ENCODE measurements at places on chromosomes 13 and 19. TPM values are rescaled to one million over a fixed set of nuclear protein-coding genes. Genes with fewer than 3 reads are reported as not detected.

RAP2A gene
- 32.4 TPM for total RNA-seq

RBM26 gene
- 27.1 TPM for total RNA-seq

CYTH2 gene
- total RNA-seq = 70.9 TPM

OR10H1 gene
- total RNA-seq = not detected

CERS1 gene
- total RNA-seq = 0.66 TPM

FCGBP gene
- under 0.01 TPM for total RNA-seq

SULT2A1 gene
- not detected for total RNA-seq

TEX30 gene
- total RNA-seq = 25.9 TPM

KASH5 gene
- not detected for total RNA-seq

ZNF878 gene
- 0.57 TPM for total RNA-seq

KLK2 gene
- total RNA-seq = not detected

ETV2 gene
- total RNA-seq = not detected

BEST2 gene
- not detected for total RNA-seq

DHDH gene
- not detected for total RNA-seq

ZNF324 gene
- 24.3 TPM for total RNA-seq

SLC25A30 gene
- 11.2 TPM for total RNA-seq

B3GNT8 gene
- total RNA-seq = 1.7 TPM

GPR18 gene
- total RNA-seq = not detected

TEX29 gene
- total RNA-seq = not detected

HPN gene
- not detected for total RNA-seq

ELANE gene
- not detected for total RNA-seq

ZNF224 gene
- total RNA-seq = 22.6 TPM

SLC25A23 gene
- total RNA-seq = 35.7 TPM

EFNA2 gene
- total RNA-seq = not detected

PNMA8B gene
- 0.14 TPM for total RNA-seq

TEX101 gene
- not detected for total RNA-seq

FGF22 gene
- total RNA-seq = not detected

ZNF814 gene
- total RNA-seq = 7.0 TPM

ADM5 gene
- total RNA-seq = 1.1 TPM

MTRF1 gene
- total RNA-seq = 5.3 TPM
